Dermis microvascular lymphatic vessel endothelial cell (primary cell): ENCODE measurements at places on chromosomes 3 and 15.

DNA sequence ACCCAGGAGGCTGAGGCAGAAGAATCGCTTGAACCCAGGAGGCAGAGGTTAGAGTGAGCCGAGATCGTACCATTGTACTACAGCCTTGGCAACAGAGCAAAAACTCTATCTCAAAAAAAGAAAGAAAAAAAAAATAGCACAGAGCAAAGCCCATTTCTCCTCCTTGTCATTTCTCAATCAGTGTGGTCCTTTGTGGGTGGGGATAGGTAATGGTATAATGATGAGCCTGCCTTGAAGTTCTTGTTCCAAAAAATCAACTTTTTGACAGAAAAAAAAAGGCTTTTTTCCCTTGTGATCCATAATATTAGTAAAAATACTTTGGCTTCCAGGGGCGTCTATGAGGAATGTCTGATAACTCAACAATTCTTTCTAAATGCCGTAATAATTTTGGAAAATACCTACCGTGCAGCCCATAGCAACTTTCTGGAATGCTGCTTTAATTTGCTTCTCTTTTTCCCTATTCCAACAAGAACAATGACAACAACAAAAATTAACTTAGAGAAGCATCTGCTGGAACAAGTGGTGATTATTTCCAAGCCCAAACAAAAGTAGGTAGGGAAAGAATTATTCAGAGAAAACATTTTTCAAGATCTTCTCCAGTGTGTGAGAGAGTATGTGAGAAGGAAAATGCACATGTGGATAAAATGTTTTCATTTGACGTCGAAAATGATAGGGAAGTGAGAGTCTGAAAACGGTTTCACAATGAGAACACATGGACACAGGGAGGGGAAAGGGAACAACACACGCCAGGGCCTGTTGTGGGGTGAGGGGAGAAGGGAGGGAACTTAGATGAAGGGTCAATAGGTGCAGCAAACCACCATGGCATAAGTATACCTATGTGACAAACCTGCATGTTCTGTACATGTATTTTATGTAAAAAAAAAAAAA, 337.8 kb downstream of the RBMS3 start:
- DNase-seq = no peak

DNA sequence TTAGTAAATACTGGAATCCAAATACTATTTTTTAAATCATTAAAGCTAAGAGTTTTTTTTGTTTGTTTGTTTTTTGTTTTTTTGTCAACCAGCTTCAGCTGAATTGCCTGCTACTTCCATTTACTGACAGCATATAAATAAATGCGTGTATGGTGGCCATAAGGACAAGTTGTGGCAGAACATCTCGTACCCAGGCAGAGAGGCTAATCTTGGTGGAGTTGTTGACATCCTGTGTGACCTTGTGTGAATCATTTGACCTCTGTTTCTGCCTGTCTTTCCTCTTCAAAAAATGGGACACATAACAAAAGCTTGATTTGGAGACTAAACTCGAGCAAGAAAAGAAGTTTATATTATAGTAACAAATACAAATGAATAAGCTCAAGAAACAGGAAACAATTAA, 734.2 kb downstream of the MCTP2 start:
- DNase-seq = peak; percentile 62

- no peak for DNase-seq
These were observed 37.9 kb downstream of the ACAD9 start for GRCh38 chr3:128917291-128917690.

GRCh38 chr15:62089616-62090015, 22.8 kb downstream of the C2CD4A start:
- no peak for DNase-seq

- no peak for DNase-seq
These were observed 171.0 kb upstream of the RARB start for GRCh38 chr3:25257026-25257425.

DNA sequence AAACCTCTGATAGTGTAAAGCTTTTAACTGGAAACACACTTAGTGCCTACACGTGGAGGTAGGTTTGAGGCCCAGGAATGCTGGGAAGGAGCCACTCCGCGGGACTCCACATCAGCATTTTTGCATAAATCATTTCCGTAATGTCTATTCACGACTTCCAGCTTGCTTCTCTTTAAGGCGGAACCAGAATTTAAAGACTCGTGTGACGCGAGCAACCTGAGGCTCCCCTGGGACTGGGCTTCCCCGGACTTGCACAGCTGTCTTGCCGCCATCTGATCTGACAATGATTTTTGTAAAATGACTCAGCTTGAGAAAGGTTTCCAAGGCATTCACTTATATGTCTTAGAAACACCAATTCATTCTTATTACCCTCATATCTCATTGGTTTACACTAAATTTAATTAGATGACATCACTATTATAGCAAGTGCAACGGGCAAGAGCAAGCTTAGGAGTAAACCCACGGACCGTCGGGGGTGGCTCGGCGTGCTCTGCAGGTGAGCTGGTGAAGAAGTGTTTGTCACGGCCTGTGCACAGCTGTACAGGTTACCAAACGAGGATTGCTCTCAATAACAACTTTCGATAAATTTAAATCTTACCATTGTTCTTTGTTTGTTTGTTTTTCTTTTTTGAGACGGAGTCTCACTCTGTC, 95.2 kb downstream of the CHSY1 start:
- no peak for DNase-seq
